BJ (cell line): ENCODE measurements at places on chromosomes 16 and 17.

DNA sequence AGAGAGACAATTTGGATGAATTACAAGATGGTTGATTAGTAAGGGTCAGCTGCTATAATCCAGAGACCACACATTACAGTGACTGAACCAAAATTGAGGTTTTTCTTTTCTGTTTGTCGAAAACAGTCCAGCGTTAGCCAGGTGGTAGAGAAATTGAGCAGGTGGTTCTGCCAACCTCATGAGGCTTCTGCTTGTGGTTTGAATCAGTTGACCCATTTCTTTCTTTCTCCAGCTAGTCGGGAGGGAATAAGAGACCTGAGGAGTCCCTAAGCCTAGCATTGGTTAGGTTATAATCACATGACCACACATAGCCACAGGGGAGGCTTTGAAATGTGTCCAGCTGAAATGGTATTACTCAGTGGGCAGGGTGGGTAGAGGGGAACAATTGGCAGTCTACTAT is 504.6 kb downstream of the HS3ST4 start:
- no peak for DNase-seq

DNA sequence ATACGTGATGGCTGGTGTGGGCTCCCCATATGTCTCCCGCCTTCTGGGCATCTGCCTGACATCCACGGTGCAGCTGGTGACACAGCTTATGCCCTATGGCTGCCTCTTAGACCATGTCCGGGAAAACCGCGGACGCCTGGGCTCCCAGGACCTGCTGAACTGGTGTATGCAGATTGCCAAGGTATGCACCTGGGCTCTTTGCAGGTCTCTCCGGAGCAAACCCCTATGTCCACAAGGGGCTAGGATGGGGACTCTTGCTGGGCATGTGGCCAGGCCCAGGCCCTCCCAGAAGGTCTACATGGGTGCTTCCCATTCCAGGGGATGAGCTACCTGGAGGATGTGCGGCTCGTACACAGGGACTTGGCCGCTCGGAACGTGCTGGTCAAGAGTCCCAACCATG is 5.6 kb downstream of the MIEN1 start:
- no peak for DNase-seq

GRCh38 chr17:49146620-49147306 is 14.2 kb downstream of the B4GALNT2 start:
- peak; percentile 95 for DNase-seq

GRCh38 chr16:78474762-78475161 is 375.3 kb downstream of the WWOX start:
- DNase-seq: no peak

DNA sequence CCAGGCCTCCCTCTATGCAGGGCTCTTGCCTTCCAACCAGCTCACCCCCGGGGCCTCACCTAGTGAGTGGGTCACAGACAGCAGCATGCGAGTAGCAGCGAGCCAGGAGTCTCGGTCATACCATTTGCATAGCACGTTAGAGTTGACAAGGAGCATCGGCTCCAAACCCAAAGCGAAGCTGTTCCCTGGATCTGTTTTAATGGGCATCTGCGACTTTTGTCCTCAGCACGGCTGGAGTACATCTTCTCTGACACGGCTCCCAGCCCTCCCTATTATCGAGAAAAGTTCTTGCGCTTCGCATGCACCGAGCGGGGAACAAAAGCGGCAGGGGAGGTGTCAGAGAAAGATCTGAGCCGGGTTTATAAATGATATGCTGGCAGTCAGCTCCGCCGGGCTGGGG is 253.3 kb downstream of the MAF start:
- no peak for DNase-seq

- DNase-seq: no peak
These were observed 868 bp downstream of the MED13 start for GRCh38 chr17:62064029-62064790.

DNA sequence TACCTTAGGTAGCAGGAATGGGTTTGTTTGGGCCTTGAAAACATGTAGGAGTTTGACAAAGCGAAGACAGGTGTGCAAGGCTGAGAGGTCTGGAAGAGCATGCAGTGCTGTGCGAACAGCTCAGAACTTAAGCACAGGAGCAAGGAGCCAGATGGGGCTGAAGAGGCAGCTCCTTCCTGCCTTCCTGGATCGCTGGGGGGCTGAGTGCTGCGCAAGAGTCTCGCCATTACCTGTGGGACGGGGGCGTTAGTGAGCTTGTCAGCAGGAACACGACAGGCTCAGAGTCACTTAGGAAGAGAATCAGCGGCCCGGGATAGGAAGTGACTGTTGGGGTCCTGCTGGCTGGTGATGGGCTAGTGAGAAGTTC is 464 bp upstream of the MRM1 start:
- no peak for DNase-seq

- DNase-seq: no peak
These were observed 47.7 kb downstream of the ZFHX3 start for GRCh38 chr16:73000020-73000906.

DNA sequence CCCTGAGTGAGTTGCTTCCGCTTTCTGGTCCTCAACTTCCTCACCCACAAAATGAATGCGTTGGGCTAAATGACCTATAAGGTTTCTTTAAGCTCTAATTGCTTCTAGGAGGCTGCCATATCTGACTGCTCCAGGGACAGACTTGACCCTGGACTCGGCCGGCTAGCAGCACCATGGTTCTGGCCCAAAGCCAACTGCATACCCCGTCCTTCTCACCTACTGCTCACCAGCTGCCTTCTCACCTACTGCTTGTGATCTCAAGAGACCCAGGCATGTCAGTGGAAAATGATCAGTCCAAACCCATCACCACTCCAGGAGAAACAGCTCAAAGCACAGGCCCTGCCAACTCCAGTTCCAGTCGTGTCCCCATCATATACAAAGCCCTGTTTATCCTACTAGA is 124.3 kb upstream of the IRX5 start:
- DNase-seq: no peak

GRCh38 chr17:46883871-46884520 is 32.6 kb downstream of the WNT9B start:
- no peak for DNase-seq
